RPMI8226 (cell line): ENCODE measurements at places on chromosomes 5 and 9.

- DNase-seq, result no peak
These were observed 28.2 kb downstream of the MTAP start for GRCh38 chr9:21830589-21830988.

- no peak for DNase-seq
These were observed 291.8 kb downstream of the AOPEP start for GRCh38 chr9:95018099-95018936.

DNA sequence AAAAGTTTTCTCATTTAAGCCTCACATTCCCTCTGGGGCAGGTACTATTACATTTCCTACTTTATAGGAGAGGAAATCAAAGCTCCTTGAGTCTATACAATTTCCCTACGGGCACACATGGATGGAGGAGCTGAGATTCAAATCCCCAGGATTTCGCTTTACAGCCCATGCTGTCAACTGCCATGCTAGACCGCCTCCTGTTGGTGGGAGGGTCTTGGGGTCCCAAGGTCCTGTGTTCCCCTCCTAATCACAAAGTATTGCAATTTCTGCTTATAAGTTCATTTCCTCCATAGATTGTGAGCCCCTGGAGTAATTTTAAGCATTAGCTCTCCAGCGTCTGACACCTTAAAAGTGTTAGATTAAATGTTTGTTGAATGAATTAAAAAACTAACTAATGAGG lies 95.9 kb upstream of the SMARCA2 start:
- DNase-seq, result no peak

GRCh38 chr5:16057277-16057676 lies 122.3 kb downstream of the MARCHF11 start:
- DNase-seq, result no peak

DNA sequence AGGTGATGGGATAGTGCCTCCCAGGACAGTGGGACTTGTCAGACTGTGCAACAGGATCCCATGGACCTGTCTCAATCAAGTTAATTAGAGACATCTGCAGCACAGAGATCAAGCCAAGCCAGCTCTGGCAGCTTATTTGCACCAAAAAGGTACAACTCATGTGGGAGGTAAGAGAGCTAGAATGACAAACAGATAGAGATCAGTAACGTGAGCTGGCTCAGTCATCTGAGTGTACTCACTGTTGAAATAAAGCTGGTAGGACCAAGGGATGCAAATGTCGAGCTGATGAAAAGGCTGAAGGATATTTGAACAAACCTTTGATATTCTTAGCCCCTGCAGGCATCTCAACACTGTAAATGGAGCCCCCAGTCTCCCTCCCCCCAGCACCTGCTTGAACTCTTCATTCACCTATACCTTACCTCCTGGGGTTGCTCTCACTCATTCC lies 198.1 kb downstream of the EFNA5 start:
- DNase-seq, result no peak

DNA sequence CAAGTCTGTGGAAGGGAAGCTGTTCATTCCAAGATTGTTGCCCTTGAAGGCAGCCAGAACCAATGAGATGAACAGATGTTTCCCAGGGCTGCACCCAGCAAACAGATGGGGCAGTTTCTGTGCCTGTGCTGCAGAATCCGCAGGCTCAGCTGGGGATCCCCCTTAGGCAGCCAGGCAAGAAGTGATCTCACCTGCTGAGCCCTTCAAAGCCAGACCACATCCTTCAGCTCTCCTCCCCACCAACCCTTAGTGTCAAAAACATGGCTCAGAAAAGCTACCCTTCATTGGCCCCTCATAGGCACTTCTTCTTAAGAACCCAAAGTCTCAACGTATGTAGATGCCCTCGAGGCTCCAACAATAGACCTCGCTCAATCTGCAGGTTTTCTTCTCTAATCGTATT lies 626.7 kb downstream of the CCDC171 start:
- DNase-seq, result peak; percentile 54

- DNase-seq, result peak; percentile 47
These were observed 2.0 kb upstream of the ADAMTS6 start for GRCh38 chr5:65483546-65484346.

GRCh38 chr9:18297056-18297841 lies 176.7 kb upstream of the ADAMTSL1 start:
- DNase-seq, result peak; percentile 48

DNA sequence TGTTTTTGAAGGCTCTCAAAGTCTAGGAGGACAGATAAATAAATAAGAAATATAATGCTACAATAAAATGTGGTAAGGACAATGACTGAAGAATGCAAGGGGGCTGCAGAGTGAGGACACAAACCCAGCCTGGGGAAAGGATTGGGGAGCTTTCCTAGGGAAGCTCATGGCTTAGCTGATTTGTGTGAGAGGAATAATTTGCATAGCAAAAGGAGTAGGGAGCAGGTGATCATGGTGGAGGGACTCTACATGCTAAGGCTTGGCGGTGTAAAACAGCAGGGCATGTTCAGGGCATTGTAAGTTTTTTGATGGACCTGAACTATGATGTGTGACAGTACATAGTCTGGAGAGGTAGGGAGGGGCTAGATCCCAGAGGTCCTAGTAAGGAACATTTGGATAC lies 49.5 kb upstream of the CLINT1 start:
- no peak for DNase-seq

- DNase-seq, result no peak
These were observed 140.9 kb upstream of the TLX3 start for GRCh38 chr5:171168171-171168570.

DNA sequence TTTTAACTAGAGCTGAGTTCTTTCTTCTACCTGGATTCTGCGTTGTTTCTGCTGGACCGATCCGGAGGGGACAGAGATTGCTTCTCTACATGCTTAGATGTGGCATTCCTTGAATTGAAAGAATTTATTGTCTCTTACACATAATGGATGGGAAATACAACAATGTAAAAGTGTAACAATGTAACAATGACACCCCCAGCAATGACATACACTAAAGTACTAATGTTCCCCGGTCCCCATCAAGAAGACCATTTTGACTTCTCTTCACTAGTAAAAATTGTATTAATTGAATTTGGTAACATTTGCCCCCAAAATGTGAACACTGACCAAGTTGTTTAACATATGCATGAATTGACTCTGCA lies 760.2 kb downstream of the TAF11L14 start:
- no peak for DNase-seq

- DNase-seq, result no peak
These were observed 27.1 kb upstream of the TLE1 start for GRCh38 chr9:81716409-81716808.

- DNase-seq, result no peak
These were observed 176.4 kb downstream of the KIF4B start for GRCh38 chr5:155189981-155190380.

GRCh38 chr5:61449804-61450492 lies 117.9 kb downstream of the ZSWIM6 start:
- DNase-seq, result no peak

- no peak for DNase-seq
These were observed 20.2 kb upstream of the ORM1 start for GRCh38 chr9:114302727-114303126.

GRCh38 chr5:87081511-87082372 lies 185.9 kb upstream of the RASA1 start:
- DNase-seq, result peak; percentile 83

DNA sequence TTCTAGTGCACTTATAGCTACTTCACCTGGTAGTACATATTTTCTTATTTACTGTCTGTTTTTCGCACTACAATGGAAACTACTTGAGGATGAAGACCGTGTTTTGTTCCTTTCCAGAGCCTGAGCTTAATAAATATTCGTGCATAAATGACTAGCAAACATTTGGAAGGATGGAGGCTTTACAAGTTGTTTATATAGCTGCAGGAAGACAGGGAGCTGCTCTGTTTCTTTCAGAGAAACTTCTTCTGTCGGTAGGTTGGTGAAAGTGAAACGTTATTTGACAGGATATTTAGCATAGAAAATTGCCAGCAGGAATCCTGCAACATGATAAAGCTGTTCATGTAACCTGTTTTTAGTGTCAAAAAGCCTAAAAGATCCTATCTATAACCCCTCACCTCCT lies 210.6 kb downstream of the PCSK5 start:
- DNase-seq, result no peak

DNA sequence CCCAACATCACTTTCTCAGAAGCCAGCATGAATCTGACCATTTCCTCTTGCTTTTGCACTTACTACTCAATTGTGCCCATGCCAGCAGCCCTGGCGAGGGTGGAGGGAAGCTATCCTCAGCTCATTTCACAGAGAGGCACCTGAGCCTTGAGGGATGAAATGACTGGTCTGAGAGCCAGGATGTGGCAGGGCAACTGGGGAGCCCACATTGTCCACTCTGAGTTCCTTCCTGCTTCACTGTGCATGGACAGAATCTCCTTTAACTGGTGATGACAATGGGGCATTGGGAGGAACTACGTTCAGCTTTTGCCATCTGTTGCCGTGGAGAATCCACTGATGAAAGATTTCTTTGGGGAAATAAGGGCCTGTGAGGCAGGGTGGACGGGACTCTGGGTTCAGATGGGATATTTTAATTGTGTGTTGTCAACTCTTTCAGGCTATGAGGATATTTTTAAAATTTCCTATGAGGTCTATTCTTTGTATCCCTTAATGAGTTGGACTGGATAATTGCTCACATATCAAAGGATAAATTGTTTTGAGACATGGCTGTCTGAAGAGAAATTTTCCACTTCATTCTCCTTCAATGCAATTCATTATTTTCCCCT lies 78.3 kb downstream of the TNC start:
- no peak for DNase-seq

GRCh38 chr9:37938121-37938891 lies 34.4 kb upstream of the SLC25A51 start:
- no peak for DNase-seq

DNA sequence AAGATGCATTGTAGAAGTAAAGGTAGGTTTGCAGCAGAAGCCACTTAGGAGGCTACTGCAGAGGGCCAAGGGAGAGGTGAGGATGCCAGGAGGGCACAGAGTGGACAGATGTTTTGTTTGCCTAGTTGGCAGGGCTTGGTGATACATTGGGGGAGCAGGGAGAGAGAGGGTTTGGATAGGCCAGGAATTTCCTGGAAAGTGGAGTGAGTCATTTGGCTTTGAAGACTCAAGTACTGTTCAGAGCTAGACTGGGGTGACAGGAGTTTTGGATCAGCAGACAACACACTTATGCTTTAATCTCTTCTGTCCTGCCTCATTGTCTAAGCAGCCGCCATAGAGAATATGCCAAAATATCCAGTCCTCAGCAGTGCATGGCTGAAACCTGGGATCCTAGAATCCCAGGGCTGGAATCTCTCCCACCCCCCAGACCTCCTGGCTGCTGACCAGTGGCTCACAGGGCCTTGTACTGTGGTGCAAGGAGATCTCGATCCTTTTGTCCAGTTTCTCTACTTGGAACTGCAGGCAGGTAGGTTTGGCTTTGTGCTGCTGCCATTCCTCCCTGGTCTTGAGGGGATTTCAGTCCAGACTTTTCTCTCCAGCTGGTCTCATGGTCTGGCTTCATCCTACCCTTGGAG lies 11.0 kb downstream of the TMEM268 start:
- no peak for DNase-seq
